Karpas-422 (cell line): ENCODE measurements at places on chromosomes 11 and 22.
A peak's percentile ranks its signal among the peaks of the same experiment; 100 is the strongest.

DNA sequence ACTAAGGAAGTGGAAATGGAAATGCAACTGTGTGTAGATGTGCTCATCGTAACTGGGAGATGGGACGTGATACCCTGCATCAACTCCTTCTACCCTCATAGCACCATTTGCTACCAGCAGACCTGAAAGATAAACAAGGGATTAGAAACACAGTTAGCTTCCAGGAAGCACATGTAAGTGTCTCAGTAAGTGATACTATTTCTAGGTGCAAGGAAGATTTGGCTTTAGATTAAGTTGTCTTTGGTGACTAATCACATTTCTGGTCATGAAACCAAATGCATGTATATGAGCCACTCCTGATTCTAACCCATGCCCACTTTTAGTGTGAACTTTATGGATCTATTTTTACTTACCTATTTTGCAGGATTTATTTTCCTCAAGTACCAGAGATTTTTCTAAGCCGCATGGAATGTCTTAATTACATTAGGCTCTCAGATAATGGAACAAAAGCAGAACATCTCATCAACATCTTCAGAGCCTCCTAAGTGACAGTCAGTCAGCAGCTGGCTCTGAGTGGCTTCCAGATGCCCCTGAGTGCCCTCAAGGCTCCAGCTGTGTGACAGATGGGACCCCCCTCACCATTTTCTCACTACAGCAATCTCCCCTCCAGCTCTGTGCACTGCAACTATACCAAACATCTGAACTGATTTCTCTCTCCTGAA, 21.2 kb downstream of the SLC5A12 start:
- DNase-seq = no peak

DNA sequence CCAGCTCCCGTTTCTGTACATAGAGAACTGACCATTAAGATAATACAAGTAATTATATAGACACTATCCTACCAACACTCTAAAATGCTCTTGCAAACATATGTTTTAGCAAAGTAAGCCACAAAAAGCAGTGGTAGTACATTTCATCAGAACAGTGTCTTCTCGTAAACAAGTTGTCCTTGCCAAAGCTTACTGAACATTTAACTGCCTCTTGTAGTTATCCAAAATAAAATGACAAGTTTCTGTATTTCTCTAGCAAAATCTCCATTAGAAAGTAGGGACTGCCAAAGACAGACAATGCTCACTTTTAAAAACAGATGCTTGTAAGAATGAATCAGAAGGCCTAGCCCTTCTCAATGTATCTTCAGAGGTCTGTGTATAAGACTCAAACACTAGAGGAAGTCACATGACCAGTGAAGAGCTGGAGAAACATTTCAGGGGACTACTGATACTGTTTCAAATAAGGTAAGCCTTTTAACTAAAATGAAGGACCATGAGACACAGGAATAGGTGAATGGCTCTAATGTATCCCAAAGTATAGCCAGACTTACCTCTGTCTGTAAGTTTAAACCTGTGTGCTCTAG, 7.8 kb upstream of the ZC3H12C start:
- DNase-seq = no peak

GRCh38 chr11:104944076-104944475, 24.3 kb downstream of the CASP4 start:
- no peak for DNase-seq

GRCh38 chr11:130629039-130629438, 180.6 kb downstream of the ADAMTS15 start:
- DNase-seq = no peak

GRCh38 chr11:95147364-95147905, 57.8 kb downstream of the ENDOD1 start:
- DNase-seq = no peak

- no peak for DNase-seq
These were observed 2.5 kb upstream of the LMO2 start for GRCh38 chr11:33894398-33894746.

- DNase-seq = no peak
These were observed 36.1 kb upstream of the PDE2A start for GRCh38 chr11:72710278-72710677.

DNA sequence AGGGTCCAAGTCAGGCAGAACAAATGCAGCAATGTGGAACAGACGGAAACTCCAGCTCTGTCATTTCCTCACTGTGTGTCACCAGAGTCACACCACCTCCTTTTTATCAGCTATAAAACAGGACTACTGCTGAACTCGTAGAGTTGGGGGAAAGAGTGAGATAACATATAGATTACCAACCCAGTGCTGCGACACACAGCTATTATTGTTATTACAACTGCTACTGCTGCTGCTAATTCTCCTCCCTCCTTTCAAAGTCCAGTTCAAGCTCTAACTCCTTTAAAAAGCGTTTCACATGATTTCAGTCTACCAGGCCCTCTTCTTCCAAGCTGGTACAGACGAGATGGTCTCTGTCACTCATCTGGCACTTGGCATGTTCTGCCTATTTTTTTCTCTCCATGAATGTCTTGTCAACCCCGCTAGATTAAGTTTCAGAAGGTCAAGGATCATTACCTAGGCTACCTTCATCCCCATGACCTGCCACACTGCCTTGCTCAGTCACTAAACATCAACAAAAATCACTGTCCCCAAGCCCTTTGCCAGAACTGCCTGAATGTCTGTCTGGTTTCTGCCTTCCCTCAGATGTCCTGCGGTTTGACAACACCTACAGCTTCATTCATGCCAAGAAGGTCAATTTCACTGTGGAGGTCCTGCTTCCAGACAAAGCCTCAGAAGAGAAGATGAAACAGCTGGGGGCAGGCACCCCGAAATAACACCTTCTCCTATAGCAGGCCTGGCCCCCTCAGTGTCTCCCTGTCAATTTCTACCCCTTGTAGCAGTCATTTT, 3.7 kb upstream of the MTFP1 start:
- no peak for DNase-seq

DNA sequence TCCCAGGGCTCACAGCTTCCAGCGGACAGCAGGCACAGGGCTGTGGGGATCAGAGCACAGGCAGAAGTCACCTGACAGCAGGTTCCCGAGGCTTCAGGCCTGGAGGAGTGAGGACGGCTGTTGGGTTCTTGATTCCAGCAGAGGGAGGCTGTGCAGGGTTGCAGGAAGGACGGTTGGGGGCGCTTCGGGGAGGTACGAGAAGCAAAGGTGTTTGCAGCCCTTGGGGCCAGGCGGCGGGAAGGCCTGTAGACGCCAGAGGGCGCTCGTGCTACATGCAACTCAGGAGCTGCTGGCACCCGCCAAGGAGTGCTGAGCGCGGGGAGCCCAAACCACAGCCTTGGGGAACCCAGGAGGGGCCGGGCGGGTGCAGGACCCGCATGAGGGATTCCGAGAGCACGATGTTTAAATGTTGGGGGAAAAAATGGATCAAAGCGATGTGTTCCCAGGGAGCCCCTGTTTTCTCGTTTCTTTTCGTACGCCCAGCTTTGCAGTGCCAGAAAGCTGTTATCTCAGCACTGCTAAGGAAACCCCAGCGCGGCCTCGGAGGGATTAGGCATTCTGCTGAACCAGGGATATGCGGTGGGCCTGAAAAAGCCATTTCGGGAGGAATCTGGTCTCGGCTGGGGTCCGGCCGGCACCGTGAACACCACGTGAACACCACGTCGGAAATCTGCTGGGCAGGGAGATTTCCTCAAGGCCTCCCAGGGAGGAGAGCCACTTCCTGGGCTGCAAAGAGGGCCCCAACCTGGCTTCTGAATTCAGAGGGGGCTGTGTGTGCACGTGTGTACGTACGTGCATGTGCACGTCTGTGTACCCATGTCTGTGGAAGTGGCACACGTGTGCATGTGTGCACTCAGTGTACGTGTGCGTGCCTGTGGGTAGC, 88.1 kb downstream of the KCNQ1 start:
- DNase-seq = peak; percentile 97

GRCh38 chr22:32562401-32562800, 87.8 kb downstream of the FBXO7 start:
- DNase-seq = no peak

DNA sequence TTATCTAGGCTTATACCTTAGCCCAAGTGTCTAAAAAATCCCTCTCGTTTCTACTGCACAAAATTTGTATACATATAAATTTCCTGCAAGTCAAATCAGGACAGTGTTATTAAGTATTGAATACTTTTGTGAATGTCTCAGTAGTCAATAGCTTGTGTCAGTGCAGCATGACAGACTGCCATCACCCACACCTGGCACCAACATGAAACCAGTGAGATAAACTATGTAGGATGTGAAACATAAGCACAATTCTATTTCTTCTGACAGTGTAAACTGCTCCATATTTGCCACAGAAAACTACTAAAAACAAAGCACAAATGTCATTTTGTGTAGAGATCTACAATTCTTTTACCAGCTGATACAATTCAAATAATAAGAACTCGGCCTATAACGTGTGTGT, 542.1 kb upstream of the LUZP2 start:
- no peak for DNase-seq

DNA sequence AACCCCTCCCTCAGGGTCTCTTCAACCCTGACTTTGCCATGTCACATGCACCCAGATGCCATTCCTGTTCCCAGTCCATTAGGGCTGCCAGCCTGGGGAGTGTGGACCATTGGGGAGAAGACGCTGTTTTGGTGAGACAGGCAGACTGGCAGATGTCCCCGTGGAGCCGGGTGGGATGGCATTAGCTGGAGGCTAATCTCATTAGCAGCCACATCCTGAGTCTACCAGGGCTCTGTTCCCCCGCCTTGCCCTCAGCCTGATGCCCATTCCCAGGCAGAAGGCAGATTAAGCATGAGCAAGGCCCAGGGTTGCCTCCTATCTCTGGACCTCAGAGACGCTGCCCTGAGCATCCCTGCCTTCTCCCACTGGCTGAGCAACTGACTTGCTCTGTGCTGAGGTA, 46.4 kb upstream of the ALX4 start:
- no peak for DNase-seq

- DNase-seq = no peak
These were observed 110.4 kb downstream of the RRAS2 start for GRCh38 chr11:14248580-14248981.

DNA sequence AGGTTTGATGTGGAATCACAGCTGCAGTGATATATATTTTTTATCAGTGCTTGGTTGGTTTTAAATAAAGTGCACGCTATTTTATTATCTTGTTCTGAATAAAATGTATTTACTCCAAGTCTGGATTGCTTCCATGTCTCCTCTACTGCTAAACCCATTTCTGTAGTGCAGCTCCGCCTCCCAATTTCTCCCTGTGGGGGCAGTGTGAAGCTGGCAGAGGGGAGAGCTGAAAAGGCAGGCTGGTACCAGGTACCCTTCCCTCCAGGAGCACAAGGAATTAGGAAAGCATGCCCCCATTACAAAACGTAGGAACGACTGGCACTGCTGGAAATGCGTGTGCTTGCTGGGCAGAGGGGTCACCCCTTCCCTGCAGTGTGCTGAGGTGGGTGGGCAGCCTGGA, 934 bp upstream of the TMEM132A start:
- no peak for DNase-seq

DNA sequence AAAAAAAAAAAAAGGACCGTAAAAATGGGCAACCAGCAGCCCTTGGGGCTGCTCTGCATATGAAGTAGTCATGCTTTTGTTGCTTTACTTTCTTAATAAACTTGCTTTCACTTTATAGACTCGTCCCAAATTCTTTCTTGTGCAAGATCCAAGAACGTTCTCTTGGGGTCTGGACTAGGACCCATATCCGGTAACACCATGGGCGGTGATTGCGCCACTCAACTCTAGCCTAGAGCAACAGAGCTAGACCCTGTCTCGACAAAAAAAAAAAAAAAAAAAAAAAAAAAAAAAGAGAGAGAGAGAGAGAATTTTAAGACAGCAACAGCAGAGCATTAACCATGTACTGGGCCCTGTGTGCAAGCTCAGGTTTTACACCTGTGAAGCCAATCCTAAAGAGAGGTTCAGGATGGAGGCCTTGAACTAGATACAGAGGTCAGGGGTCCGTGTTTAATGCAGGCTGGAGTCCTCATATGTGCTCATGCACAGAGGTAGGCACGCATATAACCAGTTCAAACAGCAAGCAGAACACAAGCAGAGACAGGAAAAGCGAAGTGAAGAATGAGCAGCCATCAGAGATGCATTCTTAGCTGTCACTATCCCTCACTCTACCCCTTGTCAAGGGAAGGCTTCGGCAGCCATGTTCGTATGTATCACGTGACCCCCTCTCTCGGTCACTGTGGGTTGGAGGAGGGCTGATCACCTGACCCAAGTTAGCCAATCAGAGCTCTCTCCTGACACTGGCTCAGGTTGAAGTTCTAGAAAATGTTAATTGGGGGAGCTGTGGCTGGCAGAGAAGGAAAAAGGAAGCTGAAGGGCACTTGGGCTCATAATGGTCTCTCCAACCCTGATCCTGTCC, 16.7 kb upstream of the SYT12 start:
- peak; percentile 93 for DNase-seq

- DNase-seq = no peak
These were observed 32.2 kb downstream of the C22orf31 start for GRCh38 chr22:29029202-29030000.

DNA sequence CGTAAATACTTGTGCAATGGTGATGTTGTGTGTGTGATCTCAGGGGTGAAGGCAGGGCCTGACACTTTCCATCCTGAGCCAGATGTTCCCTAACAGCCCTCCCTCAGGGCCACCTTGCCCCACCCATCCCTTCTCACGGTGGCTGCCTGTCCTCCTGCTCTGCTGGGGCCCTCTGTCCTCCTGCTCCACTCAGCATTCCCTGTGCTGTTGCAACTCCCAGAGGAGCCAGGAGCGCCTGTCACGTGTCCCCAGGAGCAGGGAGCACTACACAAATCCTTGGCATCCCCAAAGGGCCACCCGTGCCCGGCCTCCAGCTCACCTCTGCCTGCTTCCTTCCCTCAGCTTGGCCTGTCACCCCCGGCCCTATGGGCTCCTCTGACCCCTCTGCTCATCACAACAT, 10.2 kb upstream of the CSNK1E start:
- no peak for DNase-seq

GRCh38 chr11:107592231-107592590, 1.3 kb downstream of the ELMOD1 start:
- peak; percentile 54 for DNase-seq

- DNase-seq = peak; percentile 90
These were observed 30.3 kb upstream of the ASPHD2 start for GRCh38 chr22:26398741-26399153.

GRCh38 chr11:43803766-43804165, 76.9 kb upstream of the ALKBH3 start:
- DNase-seq = no peak

- DNase-seq = no peak
These were observed 36.1 kb downstream of the GNB1L start for GRCh38 chr22:19818324-19819207.

GRCh38 chr11:12361682-12362081, 15.7 kb upstream of the PARVA start:
- DNase-seq = no peak
